ENCODE measurements at places on chromosomes 7 and 10.

DNA sequence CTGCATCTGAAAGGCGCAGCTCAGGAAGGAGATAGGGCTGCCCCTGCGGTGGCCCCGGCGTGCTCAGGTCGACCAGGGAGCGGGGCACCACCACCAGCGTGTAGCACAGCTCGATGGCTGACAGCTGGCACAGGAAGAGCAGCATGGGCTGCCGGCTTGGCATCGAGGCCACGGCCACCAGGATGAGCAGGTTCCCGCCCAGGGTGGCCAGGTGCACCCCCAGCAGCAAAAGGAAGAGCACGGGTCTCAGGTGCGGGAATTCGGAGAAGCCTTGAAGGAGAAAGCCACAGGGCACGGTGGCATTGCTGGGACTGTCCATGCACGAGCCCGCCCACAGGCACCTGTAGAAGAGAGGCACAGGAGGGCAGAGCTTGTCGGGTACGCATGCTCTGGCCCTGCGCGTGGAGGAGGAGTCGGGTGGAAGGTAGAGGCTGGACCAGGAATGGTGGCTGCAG lies 33.9 kb downstream of the TAS2R41 start:
- DNase-seq: no peak

DNA sequence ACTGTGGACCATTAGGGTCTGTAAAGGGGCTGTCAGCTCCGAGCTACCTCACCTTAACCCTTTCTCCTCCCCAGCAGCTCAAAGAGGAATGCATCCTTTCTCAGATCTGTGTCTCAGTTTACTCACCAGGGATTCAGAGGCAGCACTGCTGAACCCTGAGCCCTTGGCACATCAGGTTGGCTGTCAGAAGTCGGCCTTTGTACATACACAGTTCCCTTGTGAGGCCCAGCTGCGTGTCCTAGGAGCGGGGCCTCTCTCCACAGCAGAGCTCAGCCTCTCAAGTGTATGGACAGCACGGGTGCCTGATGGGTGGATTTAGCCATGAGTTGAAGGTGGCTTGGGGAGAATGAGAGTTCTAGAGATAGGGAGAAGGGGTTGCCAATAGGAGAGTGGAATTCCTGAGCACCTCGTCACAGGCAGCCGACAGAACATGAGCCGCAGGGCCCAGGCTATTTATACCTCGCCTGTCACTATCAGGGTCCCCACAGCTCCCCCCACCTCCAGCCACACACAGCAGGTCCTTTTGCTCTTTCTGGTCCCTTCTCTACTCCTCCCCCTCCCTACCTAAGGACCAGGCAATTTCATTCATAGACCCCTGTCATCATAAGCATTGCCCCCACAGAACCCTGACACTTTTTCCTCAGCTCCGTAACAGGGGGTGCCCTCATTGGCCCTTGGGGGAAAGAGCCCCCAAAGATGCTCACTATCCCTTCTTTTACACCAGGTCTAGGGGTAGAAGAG lies 2.1 kb upstream of the FLNC start:
- DNase-seq: no peak

DNA sequence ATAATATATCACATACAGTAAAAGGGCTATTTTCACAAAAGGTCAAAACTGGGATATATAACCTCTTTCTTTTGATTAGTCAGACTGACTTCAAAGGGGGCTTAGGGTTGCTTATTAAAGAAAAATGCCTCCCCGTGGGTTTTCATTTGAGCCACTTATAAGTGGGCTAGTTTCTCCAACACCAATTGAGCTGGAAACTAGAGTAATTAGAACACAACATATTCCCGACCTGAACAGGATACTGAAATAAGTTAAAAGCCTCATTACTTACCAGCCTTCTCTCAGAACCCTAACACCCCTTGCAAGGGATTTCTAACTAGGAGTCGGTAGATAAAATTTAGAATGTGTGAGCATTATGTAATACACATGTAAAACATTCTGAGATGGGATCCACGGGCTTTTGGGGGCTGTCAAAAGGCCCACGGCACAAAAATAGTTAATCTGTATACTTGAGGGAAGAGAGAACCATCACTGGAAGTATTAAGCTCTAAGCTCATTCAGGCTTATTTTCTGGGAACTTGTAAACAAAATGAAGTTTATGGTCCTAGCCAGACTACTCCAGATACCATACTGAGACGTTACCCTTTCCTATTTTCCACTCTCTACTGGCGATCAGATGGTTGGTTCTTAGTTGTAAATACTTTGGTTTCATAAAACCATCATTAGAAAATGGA lies 29.3 kb upstream of the KMT2E start:
- DNase-seq: no peak

DNA sequence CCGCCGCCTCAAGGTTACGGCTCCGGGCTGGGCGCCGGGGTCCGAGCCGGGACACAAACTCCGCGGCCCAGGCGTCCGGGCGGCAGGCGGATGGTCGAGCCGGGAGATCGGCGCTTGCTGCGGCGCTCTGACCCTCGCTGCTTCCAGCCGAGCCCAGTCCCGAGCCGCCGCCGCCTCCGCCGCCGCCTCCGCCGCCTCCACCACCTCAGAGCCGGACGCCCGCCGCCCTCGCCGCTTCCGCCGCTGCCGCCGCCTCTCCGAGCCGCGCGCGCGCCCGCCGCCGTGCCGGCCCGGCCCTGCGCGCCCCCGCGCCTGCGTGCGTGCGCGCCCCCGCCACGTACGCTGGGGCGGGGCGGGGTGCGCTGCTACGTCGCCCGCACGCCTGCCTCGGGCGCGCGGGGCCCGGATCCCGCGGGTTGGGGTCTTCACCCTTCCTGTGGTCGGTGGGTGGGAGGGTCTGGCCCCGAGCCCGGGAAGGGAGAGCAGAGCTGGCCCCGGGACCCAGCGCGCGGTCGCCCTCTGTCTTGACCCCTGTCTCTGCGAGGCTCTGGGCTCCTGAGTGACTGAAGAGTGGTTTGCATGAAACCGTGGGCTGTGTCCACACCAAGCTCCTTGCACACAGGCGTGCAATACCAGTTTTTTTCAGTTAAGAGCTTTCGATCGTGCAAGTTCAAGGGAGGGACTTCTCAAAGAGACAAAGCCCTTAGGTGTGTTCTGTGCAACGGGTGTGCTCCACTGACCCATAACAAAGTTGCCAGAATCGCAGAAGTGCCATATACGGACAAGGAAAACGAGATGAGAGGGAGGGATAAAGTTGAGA lies at the start of gene SMURF1:
Gene SMURF1 (minus strand): TSS at position 256 of the 820 bp plus-strand sequence. CDS start 328 bp downstream, outside the sequence.
- peak; percentile 78 for DNase-seq

DNA sequence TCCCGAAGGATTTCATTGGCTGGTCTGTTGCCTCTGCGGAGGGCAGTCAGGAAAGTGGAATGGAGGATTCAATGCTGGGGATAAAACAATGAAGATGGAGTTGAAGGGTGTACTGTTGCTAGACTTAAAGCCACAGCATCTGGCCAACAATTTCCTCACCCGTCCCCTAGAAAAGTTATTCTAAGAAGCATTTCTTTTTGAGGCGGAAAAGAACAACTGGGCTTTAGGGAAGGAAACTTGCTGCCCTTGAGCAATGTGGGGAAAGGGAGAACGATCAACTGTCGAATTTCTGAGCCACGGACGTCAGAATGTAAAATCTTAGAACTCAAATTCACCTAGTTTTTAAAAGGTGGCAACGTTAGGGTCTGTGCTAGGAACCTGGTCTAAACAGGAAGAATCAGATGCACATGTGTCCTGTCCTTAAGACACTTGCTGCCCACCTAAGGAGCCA lies 664 bp downstream of the FMC1 start:
- DNase-seq: no peak

- no peak for DNase-seq
These were observed 103.3 kb downstream of the DNMBP start for GRCh38 chr10:99906470-99906869.

DNA sequence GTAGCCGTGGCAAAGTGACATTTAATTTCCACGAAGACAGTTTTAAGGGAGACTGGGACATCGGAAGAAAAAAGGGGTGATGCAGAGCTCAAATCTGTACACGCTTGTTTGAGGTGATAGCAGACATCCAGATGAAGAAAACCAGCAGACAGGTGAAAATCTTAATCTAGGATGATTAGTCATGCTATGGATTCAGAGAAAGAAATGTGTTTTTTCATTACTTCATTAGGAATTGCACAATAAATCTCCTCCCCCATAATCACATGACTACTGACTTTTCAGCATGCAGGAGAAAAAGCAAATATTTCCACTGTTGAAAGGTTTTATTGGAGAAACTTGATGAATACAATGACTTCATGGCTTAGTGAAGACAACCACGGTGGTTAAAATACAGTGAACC lies 2.5 kb downstream of the NUDT5 start:
- DNase-seq: no peak

- peak; percentile 29 for DNase-seq
These were observed 627 bp upstream of the FLNC start for GRCh38 chr7:128829391-128830166.

- DNase-seq: no peak
These were observed 92.7 kb upstream of the GDF10 start for GRCh38 chr10:47207281-47207615.

GRCh38 chr10:107727767-107728317 lies 563.3 kb upstream of the SORCS1 start:
- DNase-seq: no peak

- DNase-seq: no peak
These were observed 96.8 kb downstream of the COL28A1 start for GRCh38 chr7:7438851-7439250.

GRCh38 chr7:50298811-50299562 lies 5.5 kb upstream of the IKZF1 start:
- no peak for DNase-seq

DNA sequence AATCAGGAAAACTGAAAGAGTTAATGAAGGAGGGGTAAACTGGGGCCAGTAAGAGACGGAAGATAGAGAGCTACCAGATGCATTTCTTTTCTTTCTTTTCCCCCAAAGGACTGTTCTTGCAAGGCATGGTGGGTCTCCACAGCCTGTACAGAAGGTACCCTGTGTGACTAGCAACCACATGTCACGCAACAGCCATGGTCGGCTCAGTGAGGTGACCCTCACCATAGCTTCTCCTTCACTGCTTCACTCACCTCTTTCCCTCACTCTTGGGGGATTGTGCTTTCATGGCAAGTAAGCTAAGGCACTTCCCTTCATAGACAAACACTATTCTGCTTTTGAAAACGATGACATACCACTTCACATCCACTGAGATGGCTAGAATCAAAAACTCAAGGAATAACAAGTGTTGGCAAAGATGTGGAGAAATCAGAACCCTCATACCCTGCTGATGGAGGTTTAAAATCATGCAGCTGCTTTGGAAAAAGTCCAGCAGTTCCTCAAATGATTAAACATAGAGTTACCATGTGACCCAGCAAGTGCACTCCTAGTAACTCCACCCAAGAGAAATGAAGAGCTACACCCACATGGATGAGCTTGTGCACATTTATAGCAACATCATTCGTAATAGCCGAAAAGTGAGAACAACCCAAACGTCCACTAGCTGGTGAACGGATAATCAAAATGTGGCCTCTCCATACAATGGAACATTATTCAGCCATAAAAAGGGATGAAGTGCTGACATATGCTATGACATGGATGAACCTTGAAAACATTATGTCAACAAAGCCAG lies 3.8 kb upstream of the INSIG1 start:
- no peak for DNase-seq

DNA sequence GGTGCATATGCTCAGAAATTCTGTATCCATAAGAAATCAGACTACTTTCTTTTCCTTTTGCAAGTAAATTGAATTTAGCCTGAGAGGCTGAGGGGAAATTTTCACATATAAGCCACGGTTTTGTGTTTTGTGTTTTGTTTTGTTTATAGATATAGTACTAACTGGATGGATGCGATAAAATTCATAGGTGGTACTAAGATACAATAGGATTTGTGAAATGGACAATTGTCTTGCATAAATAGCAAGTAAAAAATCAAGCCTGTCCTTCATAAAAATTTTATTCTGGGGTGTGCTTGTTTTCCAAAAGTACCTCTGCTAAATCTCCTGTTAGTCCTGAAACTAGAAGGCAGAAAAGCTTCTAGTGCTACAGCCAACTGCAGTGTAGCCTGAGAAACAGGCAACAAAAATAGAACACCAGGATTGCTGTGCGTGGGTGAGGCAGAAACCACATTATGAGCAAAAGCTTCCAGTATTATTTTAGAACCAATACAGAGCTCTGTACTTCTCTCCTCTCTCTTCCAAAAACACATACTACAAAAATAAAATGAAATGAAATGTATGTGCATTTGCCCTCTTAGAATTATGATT lies 634 bp upstream of the HDAC9 start:
- DNase-seq: peak; percentile 15

GRCh38 chr7:113099284-113099919 lies 12.8 kb upstream of the GPR85 start:
- DNase-seq: peak; percentile 79

DNA sequence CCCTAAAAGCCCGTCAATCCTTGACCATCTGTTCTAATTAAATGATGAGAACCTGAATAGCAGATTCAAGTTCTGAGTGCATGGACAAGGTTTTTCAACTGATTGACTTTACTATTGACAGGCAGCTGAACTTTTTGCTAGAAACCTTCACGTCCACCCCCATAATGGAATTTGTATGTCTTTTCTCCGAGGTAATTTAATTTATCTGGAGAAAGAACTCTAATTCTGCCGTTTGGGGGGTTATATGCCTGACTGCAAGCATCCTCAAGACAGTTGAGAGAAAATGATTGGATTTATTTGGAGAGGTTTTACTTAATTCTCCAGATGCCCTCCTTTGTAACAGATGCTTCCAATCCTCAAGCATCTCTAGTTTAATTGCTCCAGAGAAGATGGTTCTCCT lies 1053.4 kb upstream of the AUTS2 start:
- DNase-seq: no peak

DNA sequence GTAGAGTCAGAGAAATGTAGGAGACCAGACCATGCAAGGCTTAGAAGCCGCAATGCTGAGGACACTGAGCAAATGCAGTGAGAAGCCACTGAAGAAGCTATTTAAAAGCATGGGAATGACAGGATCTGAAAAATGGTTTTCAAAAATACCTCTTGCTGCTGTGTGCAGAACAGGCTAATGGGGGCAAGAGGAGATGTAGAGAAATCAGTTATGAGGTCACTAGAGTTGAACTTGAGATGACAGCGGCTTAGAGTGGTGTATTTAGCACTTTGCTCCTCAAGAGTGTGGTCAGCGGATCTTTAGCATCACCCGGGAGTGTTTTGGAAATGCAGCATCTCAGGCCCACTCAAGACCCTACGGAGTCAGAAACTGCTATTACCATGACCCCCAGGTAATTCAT lies 48.8 kb downstream of the KIAA1549 start:
- DNase-seq: no peak

GRCh38 chr10:49015700-49016099 lies 76.1 kb upstream of the LRRC18 start:
- no peak for DNase-seq
